Stimulated activated CD4-positive, alpha-beta T cell treated with anti-CD3 and anti-CD28 coated beads, TNF-alpha, amount 100 ng/mL, for 24 hours (primary cell): ENCODE measurements at places on chromosomes 6 and 20.

GRCh38 chr20:33601861-33602260 is 60.3 kb upstream of the C20orf144 start:
- DNase-seq: no peak

DNA sequence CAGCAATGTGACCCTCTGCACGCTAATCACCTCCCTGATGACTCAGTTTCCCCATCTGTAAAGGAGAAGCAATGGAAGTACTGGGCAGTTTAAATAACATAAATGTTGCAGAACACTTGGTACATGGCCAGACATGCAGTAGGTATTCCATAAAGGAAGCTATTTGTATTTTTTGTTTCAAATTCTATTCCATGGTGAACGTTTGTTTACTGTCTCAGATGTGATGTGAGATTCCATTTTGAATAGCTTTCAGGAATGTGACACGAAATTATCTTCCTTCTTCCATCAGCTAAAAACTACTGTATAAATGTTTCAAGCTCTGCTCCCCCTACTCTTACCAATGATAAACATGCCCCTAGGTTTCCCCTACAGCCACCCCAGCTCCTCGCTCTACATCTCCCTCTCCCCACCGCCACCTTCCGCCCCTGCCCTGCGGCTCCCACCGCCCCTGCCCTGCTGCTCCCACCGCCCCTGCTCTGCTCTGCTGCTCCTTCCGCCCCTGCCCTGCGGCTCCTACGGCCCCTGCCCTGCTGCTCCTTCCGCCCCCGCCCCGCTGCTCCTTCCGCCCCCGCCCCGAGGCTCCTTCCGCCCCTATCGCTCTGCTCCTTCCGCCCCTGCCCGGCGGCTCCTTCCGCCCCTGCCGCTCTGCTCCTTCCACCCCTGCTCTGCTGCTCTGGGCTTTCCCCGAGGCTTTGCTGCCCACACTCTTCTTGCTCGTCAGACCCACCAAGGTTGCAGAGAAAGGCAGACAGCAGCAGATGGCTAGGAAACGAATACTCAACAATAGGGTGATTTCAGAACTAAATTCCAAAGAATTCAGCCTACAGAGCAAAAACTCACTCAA is 78.9 kb downstream of the THBS2 start:
- DNase-seq: no peak

DNA sequence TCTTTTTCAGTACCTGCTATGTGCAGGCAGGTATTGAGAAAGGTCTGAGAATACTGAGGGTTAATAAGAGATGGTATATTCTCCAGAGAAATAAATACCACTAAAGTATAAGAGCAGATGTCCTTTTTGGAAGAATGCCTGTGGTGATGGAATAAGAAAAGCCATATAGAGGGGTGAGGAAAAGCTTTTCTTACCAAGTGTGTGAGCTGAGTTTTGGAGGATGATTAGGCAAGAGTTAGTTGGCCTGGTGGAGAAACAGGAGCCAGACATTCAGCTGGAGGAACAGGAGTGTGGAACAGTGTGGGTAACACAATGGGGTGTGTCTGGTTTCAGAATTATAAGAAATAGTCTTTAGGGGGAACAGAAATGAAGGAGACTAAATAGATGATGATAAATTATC is 19.9 kb downstream of the ZNF451 start:
- no peak for DNase-seq

- DNase-seq: no peak
Observed at GRCh38 chr6:90955246-90955645, 368.4 kb upstream of the MAP3K7 start.

DNA sequence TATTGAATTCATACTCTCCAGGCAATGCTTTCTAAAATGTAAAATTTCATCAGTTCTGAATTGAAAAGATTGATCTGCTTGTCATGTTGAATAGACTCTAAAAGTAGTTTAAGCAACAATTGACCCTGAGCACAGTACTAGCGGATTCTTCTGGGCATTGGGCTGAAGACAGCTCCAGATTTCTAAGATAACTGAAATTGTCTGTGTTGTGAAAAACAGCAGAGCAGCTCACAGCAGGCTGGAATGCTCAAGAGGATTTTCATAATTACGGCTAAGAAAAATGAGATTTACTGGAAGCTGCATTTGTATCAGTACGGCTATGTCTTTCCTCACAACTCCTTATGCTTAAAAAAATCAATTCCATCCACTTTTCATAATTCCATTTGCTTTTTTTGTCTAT is 373.7 kb downstream of the HACE1 start:
- DNase-seq: no peak

DNA sequence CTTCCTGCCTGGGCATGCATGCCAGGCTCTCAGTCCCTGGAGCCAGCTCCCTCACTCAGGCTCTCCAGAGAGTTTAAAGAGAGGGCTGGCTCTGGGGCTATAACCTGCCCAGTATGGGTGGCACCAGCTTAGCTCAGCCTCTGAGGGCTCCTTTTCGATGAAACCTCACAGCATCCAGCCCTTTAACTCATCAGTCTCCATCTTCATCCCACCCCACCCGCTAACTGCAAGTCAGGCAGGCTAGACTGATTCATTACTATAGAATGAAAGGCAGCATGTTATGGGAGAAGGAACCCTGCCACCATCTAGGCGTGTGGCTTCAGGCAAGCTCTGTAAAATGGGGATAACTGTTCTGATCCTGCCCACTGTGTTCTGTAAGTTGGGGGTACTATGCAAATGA is 53.5 kb downstream of the RAB44 start:
- DNase-seq: no peak

- DNase-seq: no peak
Observed at GRCh38 chr6:146909376-146909775, 294.8 kb upstream of the STXBP5 start.

DNA sequence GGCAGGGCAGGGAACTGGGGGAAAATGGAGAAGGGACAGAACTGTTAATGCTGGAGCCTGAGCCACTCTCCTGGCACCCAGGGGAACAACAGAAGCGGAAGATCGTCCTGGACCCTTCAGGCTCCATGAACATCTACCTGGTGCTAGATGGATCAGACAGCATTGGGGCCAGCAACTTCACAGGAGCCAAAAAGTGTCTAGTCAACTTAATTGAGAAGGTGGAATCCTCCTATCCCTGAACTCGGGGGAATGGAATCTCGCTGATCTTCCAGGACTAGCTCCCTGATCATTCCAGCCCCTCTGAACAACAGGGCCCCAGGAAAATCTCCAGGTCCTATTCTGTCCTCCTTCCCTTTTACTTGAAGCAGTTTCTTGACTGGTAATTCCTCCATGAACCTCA is 2.0 kb downstream of the CFB start:
- no peak for DNase-seq

DNA sequence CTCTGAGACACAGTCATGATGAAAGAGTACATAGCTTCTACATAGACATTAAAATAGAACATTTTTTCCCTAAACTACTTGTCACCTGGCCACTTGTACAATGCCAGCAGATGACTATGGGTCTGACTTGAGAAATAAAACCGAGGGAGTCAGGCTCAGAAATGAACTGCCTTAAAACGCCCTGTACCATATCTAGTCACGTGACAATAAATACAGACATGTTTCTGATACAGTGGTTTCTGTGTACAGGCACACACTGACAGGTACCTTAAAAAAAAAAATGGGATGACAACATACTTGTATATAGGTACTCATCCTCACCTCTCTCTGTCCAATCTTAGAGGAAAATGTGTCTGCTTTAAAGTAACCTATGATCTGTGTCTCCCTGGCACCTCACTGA is 144.1 kb downstream of the SH3BGRL2 start:
- no peak for DNase-seq

DNA sequence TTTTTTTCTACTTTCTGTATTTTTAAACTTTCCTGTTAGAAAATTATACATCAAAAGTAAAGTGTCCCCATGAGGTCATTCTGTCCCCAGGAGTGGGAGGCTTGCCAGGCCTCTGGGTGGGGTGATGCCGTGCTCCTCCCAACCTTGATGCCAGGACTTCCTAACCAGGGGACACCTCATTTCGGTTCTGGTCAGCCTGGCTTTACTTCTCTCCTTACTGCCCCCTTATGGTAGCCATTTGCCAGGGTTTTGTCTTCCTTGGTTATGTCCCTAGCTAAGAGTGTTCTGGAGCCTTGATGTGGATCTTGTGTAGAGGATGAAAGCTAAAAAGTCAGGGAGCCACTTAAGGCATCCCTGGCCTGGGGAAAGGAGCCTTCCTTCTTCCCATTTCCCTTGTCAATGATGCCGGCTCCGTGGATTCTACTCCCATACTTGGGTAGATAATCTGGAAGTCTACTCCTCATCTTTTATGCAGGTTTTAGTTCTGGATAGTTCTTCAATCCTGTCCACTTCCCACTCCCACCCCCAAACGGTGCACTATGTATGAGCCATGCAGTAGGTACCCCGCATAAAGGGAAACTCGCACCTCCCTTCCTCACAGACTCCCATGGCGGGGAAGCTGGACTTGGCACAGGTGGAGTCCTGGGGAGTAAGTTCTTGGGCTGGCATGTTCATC is 164.1 kb upstream of the SALL4 start:
- no peak for DNase-seq

GRCh38 chr6:154460306-154461071 is 50.0 kb downstream of the CNKSR3 start:
- no peak for DNase-seq

- no peak for DNase-seq
Observed at GRCh38 chr6:71489736-71490135, 201.1 kb downstream of the OGFRL1 start.

GRCh38 chr6:22471132-22471690 is 98.2 kb upstream of the HDGFL1 start:
- DNase-seq: no peak

DNA sequence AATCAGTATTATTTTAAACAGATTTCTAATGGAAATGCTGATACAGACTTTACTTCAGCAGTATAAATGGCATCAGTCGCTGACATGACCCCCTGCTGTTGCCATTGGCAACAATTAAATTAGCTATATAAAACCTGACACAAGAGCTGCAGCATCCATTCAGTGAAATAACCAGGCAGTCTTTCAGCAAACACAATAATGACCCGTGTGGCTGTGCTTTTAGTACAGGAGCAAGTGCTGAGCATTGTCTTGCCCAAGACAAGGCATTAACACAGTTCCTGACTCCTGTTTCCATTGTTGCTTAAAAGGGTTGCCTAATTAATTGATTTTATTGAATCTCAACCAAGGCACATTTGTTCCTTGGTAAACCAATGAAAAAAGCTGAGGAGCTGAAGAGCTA is 382.1 kb downstream of the HACE1 start:
- no peak for DNase-seq

DNA sequence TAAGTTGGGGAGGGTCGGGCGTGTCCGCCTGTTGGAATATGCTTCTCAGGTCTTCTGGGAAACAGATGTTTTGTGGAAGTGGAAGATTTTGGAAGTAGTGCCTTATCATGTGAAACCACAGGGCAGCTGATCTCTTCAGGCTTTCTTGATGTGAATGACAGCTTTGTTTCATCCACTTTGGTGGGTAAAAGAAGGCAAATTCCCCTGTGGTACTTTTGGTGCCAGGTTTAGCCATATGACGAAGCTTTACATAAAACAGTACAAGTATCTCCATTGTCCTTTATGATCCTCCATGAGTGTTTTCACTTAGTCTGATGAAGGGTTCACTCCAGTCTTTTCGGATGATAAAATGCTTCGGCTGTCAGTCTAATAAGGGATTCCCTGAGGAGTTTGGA is 4.6 kb downstream of the IRF4 start:
- DNase-seq: no peak

DNA sequence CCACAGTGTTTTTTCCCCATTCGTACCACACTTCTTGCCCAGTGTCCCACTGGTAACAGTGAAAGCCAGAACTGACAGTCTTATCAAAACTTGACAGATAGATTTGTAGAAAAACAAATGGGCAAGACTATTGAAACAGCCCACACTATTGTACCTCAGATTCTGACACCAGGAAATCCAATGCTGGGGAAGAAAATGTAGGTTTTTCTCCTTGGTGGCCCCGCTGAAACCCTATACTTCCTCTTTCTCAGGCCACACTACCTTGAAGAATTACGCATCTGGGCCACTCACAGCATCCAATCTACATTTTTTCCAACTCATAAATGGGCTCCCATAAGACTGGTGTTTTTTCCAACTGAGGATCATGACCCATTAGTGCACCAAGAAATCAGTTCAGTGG is 90.9 kb upstream of the HDDC2 start:
- DNase-seq: no peak

DNA sequence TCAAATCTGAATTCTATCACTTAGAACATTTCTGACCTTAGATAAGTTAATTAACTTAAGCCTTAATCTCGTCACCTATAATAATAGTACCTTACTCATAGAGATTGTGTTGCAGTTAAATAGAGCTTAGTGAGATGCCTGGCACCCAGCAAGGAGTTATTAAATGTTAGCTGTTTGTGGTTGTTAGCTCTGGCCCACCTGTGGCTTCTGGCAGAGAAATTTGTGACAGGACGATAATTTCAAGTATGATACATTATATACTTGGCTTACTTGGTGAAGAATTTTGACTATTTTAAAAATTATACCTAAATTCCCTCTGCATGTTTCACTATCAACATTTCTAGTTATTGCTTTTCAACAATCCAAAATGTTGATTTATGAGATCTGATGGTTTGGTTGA is 102.9 kb upstream of the CEP162 start:
- no peak for DNase-seq

DNA sequence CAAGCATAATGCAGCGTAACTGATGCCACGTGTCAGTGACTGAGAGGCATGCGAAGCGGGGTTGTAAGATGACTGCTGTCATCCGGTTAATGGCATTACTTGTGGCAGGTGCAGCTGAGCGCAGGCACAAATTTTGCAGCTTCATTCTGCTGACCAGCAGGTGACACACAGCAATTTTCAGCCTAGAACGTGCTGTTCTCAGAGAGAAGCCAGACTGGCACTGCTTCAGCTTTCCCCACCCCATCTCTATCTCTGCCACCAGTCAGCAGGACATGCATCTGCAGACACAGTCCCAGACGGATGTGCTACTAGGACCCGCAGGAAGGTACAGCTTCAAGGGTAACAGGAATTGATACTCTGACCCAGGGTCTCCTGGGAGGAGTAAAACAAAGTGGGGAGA is 221.8 kb downstream of the KIF16B start:
- no peak for DNase-seq

DNA sequence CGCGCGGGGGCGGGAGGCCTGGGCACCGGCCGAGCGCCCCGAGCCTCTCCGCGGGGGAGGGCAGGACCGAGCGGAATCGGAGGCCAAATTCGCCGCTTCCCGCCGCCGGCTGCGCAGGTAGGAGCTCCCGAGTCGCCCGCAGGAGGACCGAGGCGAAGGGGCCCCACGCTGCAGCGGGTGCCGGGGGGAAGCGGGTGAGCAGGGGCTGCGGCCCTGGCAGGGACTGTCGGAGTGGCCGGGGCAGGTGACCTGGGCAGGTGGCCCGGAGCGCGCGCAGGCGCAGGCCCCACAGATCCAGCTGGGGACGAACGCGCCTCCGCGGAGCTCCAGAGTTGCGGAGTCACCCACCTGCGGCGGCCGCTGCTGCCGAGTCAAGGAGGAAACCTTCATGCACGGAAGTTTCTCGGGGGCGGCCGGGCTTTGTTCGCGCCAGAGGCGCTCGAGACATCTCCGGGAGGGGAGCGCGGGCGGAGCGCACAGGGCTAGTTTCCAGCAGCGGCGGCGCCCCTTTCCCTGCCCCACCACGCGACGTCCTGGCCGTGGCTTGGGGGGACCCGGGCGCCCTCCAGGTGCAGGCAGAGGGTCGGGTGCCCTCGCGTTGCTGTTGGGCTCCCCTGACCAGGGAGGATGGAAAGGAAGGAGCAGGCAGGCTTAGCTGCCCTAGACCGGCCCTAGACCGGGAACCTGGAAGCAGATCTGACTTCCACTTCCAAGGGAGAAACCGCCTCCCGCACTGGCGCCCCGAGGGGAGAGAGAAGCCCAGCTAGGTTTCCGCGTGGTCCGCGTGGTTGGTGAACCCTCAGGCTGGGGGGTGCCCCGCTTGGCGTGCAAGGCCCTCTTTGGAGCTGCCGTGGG is 590 bp downstream of the SLCO4A1 start:
- no peak for DNase-seq
